ENCODE measurements at places on chromosomes 7 and 10.

GRCh38 chr10:79299397-79300241 lies 47.6 kb upstream of the PPIF start:
- DNase-seq: no peak

- DNase-seq: no peak
Observed at GRCh38 chr7:158424531-158424930, 163.1 kb downstream of the PTPRN2 start.

- DNase-seq: no peak
Observed at GRCh38 chr10:89466599-89467035, 52.2 kb downstream of the IFIT5 start.

GRCh38 chr7:1693991-1694524 lies 24.0 kb downstream of the ELFN1 start:
- DNase-seq: no peak

DNA sequence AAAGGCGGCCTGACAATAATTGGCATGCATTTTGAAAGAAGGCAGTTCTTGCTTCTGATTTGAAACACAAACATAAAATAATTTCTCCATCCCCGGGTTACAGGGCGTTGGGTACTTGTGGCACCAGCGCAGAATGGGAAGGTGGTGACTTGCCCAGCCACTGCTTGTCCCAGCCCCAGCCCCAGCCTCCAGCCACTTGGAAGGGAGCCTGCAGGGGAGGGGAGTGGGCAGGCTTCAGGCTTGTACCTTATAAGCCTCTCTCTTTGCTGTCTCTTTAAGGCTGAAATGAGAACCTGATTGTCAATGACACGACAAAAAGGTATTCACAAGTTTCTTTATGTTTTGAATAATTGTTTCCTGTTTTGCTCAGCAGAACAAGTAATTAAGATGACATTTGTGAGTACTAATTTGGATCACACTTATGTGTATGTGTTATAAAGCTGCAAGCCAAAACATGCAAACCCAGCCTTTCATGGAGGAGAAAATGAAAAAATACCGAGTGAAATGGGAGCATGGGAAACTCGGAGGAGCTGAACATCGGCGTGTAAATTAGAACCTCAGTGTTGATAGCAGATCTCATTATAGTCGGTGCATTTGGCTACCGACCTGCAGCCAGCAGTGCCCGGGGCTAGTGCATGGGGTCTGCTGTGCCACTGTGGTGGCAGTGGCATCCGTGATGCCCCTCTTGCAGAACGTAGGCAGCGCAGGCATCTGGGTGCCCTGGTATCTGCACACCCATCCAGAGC lies 129.9 kb downstream of the EBF3 start:
- no peak for DNase-seq

DNA sequence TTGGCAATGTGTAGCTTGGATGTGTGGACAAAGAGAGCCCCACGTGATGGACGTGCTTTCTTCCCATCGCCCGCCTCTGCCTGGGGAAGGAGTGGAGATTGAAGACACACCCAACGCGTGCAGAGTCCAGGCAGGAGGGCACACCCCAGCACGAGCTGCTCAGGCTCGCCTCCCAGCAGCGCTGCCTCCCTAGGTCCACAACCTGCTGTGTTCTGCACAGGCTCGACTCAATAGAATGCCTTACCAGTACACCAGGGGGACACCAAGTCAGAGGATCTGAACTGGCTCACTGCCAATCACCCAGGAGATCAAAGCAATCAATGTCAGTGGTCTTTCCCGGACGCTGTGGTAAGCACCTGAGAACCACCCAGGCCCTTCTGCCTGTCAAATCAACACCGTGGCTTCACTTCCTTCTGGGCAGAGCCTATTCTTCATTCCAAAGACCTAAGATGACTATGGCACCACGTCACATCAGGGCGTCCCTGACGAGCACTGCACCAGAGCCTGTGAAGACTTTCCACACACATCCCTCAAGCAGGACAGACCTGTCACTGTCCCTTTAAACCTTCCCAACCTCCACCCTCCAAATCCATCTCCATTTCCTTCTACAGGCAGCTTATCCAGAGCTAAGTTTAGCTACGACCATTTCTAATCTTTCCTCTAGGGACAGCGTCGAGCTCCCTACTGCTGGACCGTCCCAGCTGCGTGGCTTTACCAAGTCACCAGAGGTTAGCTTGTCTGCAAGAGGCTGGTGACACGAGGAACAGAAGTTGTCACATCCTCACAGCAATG lies 72.3 kb downstream of the AMZ1 start:
- DNase-seq: peak; percentile 42

- no peak for DNase-seq
Observed at GRCh38 chr7:30935569-30935877, 23.9 kb downstream of the AQP1 start.

GRCh38 chr10:97069576-97070362 lies 116.0 kb downstream of the SLIT1 start:
- DNase-seq: peak; percentile 8

GRCh38 chr7:112566442-112567324 lies 85.9 kb downstream of the LSMEM1 start:
- no peak for DNase-seq

GRCh38 chr10:100182281-100182680 lies 3.5 kb downstream of the ERLIN1 start:
- no peak for DNase-seq

GRCh38 chr10:29949411-29950011 lies 109.9 kb downstream of the JCAD start:
- no peak for DNase-seq

- peak; percentile 80 for DNase-seq
Observed at GRCh38 chr10:15209827-15210509, 41.5 kb upstream of the NMT2 start.

DNA sequence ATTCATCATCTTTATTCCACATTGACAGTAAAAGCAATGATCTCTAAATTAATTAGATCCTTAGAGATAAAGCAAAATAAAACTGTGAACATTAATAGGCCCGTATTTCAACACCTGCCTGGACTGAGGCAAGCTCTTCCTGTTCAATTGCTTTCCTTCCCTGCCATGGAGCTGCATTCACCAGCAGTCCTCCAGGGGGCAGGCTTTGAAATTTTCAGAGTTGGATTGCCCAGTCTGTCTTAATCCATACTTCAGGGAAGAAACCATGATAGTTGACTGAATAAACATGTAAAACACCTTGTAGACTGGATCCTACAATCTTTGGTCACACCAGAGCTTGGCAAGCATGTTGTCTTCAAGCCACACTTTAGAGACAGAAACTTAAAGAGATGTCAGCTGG lies 936.6 kb downstream of the NRG3 start:
- no peak for DNase-seq

GRCh38 chr7:96136600-96137239 lies 185.2 kb downstream of the SLC25A13 start:
- no peak for DNase-seq

GRCh38 chr10:71300555-71301370 lies 18.3 kb upstream of the SLC29A3 start:
- DNase-seq: no peak

- no peak for DNase-seq
Observed at GRCh38 chr10:36345807-36346206, 703.7 kb upstream of the FZD8 start.

GRCh38 chr10:90856261-90856660 lies 1.6 kb downstream of the HTR7 start:
- no peak for DNase-seq

GRCh38 chr10:113732966-113733365 lies 18.5 kb upstream of the PLEKHS1 start:
- DNase-seq: no peak

DNA sequence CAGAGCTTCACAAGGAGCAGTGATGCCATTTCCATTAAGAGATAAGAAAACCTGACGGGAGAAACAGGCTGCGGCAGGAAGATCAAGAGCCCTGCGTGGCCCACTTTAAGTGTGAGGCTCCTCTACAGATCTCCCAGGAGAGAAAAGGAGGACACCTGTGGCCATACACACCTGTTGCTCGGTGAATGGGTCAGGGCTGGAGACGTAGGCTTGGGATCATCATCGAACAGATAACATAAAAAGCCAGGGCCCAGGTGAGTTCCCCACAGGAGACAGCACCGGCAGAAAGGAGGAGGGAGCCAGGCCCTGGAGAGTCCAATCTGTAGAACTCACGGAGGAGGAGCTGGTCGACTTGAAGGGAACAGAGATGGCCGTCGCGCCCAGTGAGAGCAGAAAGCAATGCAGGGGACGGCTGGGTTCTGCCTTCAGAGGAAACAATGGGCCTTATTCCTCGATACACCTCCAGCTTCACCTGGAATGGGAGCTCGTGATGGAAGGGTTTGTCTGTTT lies 556.8 kb downstream of the DNAJB6 start:
- no peak for DNase-seq

DNA sequence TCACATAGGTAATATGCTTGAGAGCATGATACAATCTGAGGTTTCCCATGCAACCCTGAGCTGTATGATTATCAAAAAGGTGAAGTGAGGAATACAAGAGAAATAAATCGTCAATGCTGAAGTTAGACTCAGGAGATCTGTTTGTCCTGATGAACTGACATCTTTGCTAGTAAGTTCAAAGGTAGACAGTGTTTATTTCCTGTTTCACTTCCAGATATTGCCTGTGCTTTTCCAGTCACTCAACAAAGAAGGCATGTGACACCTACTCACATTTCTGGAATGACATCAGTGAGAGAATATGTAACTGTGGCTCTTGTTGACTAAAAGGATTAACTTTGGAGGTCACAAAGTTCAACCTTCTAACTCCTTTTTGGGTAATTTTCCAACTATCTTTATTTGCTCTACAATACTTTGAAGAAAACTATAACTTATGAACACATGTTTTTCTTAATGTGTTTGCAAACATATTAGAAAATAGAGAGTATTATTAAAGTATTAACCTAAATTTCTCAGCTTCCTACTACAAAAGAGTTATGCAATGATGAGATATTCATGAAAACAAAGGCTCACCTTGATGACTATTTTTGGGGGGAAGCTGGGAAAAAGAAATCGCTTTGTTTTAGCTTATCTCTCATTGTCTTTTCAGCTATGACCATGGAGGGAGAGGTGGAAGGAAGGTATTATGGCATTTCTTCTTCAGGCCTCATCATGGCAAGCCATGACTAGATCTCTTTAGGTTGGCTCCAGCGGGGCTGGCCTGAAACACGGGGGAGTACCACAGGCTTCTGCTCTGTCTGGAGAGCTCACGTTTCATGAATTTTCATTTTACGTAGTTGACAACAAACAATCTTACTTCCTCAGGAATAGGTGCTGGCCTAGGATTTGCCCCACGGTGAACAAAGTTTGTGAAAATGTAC lies 214.7 kb upstream of the SLC26A5 start:
- DNase-seq: no peak

- no peak for DNase-seq
Observed at GRCh38 chr10:14731875-14732512, 42.7 kb downstream of the FAM107B start.

DNA sequence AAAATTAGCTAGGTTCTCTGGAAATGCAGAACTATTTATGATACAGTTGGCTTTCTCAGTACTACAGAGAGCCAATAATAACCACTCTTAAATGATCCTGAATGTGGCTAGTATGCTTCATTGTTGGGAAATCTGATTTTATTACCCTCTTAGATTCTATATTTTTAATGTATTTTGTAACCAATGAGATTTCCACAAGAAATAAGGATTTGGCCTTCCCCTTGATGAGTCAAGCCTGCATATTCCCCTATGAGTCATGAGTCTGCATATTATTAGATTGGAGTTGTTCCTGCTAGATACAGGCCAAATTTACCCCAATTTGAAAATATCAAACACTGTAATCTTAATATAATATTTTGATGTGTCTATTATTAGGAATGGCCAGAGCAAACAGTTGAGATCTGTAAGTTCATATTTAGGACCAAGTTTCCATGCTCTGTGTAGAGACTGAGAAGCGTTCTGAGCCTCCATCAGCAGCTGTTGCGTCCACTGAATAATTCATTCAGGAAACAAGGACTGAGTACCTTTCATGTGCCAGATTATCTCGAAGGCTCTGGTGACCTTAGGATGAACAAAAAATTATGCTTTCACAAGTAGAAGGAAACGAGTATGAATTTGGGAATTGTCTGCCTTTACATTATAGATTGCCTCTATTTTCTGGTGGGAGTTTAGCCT lies 793.4 kb downstream of the NRG3 start:
- DNase-seq: no peak

GRCh38 chr10:70456164-70456563 lies 14.7 kb upstream of the NODAL start:
- no peak for DNase-seq

DNA sequence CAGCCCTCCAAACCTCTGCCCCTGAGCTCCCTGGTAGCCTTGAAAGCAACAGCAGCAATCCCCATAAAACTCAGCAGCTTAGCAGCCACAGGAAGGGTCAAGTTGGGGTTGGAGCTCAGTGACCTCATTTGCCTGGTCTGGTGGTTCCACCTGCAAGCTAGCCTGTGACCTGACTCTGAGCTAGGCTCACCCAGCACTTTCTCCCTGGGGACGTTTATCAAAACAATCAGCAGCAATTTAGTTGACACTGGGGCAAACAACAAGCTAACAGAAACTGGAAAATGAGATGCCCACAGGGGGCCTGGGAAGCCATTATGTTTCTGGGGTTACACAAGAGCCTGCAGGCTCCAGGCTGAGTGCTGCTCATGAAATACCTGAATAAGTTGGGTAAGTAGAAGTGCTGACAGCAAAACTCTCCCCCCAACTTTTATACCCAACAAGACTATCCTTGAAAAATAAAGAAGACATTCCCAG lies 22.4 kb upstream of the CRYGN start:
- DNase-seq: no peak

DNA sequence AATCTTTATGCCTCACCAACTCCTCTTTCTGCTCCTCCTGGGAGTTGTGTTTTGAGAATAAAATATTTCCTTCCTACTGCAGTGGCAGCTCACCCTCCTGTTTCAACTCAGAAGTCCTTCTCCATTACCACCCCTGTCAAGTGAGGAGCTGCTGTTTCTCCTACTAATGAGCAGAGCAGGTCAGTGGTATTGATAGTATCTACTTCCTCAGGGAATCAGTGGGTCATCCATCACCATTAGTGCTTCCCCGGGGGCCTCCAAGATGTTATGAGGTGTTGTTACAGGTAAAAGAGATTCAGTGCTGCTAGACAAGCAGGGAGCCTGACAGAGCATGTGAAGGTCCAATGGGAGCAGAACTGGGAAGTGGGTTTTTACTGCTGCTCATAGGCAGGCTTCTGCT lies 795.2 kb downstream of the REEP3 start:
- DNase-seq: no peak

DNA sequence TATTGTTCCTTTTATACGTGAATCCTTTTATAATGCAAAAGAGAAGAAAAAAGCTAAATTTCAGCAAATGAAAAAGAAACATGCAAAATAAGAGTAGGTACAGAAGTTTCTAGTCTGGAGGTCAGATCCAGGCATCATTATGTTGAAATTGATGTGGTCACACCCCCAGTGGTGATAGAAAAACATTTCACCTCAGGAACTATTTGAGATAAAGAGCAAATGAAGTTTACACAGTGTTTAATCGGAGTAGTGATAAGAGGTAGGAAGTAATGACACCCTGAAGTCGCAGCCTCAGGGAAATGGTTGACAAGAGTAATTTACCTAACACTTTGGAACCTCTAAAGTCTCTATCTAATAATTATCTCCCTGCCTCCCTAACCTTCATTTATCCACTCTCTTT lies 536.0 kb upstream of the STEAP1 start:
- DNase-seq: no peak
